ENCODE measurements at places on chromosomes 5 and 9.

DNA sequence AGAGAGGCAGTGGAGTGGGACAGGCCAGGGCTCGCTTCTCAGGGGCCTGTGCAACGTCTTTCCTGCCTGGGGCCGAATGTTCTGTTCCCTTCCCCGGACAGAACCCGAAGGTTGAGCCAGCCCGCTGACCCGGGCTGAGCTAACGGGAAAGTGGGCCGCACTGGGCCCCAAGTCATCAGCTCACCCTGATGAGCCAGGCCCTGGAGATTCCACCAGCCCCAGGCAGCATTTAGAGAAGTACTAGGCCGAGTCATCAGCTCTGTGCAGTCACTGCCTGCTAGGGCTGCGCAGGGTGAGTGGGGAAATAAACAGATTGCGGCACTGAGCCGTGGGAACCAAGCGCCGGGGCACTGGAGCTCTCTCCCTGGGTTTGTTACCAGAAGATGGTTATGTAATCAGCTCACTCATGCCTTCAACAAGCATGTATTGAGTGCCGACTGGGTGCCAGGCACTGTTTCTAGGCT, 29.1 kb upstream of the DUSP1 start:
- peak; percentile 71 for DNase-seq

DNA sequence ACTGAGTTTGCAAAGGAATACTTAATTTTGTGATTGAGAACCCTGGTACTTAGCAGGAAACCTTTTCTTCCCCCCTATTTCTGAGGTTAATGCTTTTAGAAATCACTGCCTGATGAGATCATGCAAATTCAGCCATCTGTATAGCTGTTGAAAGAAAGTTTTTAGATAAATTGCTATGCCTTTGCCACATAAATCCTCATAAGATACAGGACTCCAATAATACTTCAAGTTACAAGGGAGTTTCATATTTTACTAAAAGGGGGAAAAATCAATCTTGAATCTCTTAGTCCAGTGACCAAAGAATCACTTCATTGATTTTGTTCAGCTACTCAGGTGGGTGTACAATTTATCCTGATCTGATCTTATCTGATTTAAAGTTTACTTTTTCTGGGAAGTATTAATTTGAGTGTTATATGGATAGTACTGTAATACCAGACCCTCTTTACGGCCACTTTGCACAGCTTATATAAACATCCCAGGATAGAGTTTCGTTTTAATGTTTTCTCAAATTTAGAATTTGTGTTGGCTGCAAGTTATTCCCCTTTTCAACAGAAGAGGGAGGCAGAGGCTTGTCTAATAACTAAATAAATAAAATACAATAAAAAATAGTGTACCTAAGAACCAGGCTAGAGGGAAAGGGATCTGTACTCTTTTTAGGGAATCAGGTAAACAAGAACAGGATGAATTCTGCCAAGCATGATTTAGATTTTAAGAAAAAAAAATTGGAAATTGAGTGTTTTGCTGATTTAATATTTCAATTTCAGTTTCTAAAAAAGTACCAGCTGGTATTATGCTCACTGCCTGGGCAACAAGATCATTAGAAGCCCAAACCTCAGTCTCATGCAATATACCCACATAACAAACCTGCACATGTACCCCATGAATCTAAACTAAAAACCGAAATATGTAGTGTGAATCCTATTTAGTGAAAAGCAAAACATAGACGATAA, 69.1 kb downstream of the PSAT1 start:
- peak; percentile 25 for DNase-seq

- DNase-seq, result no peak
Measured at GRCh38 chr5:173139631-173140030, 4.7 kb upstream of the BNIP1 start.

DNA sequence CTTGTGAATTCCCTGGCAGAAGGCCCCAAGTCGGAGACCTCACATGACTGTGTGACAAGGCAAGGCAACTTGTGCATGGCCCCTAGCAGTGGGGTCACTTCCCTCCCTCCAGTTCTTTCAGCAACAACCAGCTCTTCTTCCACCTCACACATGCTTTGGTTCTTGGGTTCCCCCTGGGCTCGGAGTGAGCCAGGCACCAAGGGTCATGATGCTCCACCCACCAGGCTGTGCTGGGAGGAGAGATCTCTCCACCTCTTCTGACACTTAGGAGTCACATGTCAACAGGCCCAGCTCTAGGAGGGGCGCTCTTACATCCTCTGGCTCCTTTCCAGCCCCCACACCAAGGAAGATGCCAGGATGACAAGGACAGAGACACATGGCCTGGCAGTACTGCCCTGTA, 56.7 kb downstream of the CDH6 start:
- DNase-seq, result no peak

- no peak for DNase-seq
Measured at GRCh38 chr5:135631391-135631790, 52.6 kb upstream of the CXCL14 start.

All from kidney tubule cell (primary cell).